Colonic mucosa (tissue), 4 donors: ENCODE measurements at places on chromosomes 3 and 15. TPM values are rescaled to one million over a fixed set of nuclear protein-coding genes. Genes with fewer than 3 reads are reported as not detected.

The LRRC31 gene
- total RNA-seq, result 66.0 TPM

The GOLGA8T gene
- total RNA-seq, result not detected

The ZBED2 gene
- total RNA-seq, result not detected

The FANCD2OS gene
- not detected for total RNA-seq

The KBTBD8 gene
- total RNA-seq, result 5.0 TPM

The CHL1 gene
- 7.5 TPM for total RNA-seq

DNA sequence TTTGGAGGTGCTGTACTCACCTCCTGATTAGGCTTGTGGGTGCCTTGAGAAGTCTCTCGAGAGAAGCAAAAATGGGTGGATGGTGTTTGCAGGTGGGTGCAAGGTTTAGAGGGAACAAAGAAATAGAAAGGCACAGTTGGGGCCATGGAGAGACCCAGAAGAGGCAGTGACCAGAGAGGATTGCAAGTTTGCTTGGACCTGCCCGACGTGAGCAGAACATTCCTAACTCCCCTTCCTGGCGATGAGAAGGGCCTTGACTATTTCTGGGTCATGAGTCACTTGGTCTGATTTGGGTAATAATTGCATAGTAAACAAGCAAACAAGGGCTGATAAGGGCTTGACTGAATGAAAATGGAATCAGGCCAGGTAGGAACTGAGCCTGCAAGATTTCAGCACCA is 7.0 kb upstream of the CTSH start:
- no peak for DNase-seq

- DNase-seq, result no peak
Measured at GRCh38 chr3:107985496-107985895, 105.3 kb downstream of the CD47 start.

GRCh38 chr3:120487191-120487650 is 36.4 kb upstream of the FSTL1 start:
- DNase-seq, result no peak

GRCh38 chr3:128458746-128459460 is 7.8 kb downstream of the DNAJB8 start:
- DNase-seq, result no peak

- DNase-seq, result no peak
Measured at GRCh38 chr15:51825698-51826097, 3.8 kb upstream of the TMOD3 start.

GRCh38 chr15:50137893-50138292 is 18.9 kb upstream of the ATP8B4 start:
- DNase-seq, result no peak
